ENCODE measurements at places on chromosomes 7 and 10. TPM values are rescaled to one million over a fixed set of nuclear protein-coding genes. Genes with fewer than 3 reads are reported as not detected.
A peak's percentile ranks its signal among the peaks of the same experiment; 100 is the strongest.

GRCh38 chr10:117621795-117622420 is 79.4 kb downstream of the EMX2 start:
- H3K4me1 ChIP-seq: no peaks in the 10 kb centered on the region
- no peak overlapping the region for H3K27ac ChIP-seq
- no peaks in the 10 kb centered on the region for H3K36me3 ChIP-seq
- DNase-seq: no peak

- DNase-seq: no peak
- H3K4me1 ChIP-seq: no peaks in the 10 kb centered on the region
- no peak overlapping the region for H3K4me3 ChIP-seq
Measured at GRCh38 chr10:14507176-14507575, 176.5 kb upstream of the FRMD4A start.

- H3K4me1 ChIP-seq: no peaks in the 10 kb centered on the region
- DNase-seq: no peak
- H3K27me3 ChIP-seq: no peaks in the 10 kb centered on the region
- H3K4me3 ChIP-seq: no peak overlapping the region
Measured at GRCh38 chr10:20601941-20602461, 295.1 kb downstream of the NEBL start.

- H3K27me3 ChIP-seq: peaks cover 2% of the 10 kb centered on the region
- no peak for DNase-seq
- no peak overlapping the region for H3K4me3 ChIP-seq
- no peak overlapping the region for H3K27ac ChIP-seq
Measured at GRCh38 chr10:78802866-78803265, 265.9 kb upstream of the ZMIZ1 start.

GRCh38 chr10:13658264-13658663 is 71.5 kb downstream of the PRPF18 start:
- H3K4me1 ChIP-seq: no peaks in the 10 kb centered on the region
- H3K4me3 ChIP-seq: no peak overlapping the region
- H3K27me3 ChIP-seq: no peaks in the 10 kb centered on the region

- H3K27me3 ChIP-seq: peaks cover 10% of the 10 kb centered on the region
- no peaks in the 10 kb centered on the region for H3K4me1 ChIP-seq
- H3K4me3 ChIP-seq: no peak overlapping the region
- H3K27ac ChIP-seq: no peak overlapping the region
- H3K36me3 ChIP-seq: no peaks in the 10 kb centered on the region
Measured at GRCh38 chr10:13739183-13739582, 152.4 kb downstream of the PRPF18 start.

DNA sequence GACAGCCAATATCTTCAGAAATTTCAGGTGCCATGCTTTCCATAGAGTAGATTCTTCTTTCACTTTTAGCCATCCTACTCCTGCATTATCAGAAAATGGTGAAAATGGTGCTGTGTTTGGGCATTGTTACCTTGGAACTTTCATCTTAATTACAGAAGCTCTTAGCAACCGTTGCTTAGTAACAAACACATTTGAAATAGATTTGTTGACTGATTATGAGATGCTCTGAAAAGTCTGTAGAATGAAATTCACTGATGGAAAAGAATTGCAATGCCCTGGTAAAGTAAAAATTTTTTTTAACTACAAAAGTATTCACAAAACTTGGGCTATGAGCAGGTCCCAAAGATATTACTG is 249.3 kb upstream of the NEBL start:
- H3K27me3 ChIP-seq: no peaks in the 10 kb centered on the region
- no peak for DNase-seq
- no peak overlapping the region for H3K27ac ChIP-seq
- no peaks in the 10 kb centered on the region for H3K36me3 ChIP-seq
- no peaks in the 10 kb centered on the region for H3K4me1 ChIP-seq

GRCh38 chr7:140923358-140924006 is 1.2 kb downstream of the BRAF start:
- H3K36me3 ChIP-seq: no peaks in the 10 kb centered on the region
- peak overlapping the region; percentile 97 for H3K27ac ChIP-seq
- no peak for DNase-seq
- H3K4me1 ChIP-seq: peaks cover 45% of the 10 kb centered on the region

GRCh38 chr10:23820792-23821191 is 381.9 kb downstream of the OTUD1 start:
- no peak for DNase-seq
- no peaks in the 10 kb centered on the region for H3K4me1 ChIP-seq
- H3K27ac ChIP-seq: no peak overlapping the region

DNA sequence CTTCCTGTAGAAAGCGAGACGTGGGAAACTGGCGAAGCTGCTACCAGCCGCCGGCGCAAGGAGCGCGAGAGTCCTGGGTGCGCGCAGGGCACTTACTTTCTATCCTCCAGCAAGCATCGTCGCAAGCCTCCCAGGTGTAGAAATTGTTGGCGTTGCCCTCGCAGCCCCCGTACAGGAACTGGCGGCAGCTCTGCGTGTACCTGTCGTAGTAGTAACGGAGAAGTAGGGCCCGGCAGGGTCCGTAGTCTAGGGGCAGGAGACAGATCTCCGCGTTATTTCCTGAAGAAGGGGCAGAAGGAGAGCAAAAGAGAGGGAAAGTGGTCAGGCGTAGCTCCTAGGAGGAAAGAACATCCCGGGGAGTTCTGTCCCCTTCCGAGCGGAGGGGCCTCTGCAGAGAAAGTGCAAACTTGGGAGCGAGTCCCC is 501 bp downstream of the TFPI2 start:
- DNase-seq: no peak
- no peak overlapping the region for H3K4me3 ChIP-seq
- no peaks in the 10 kb centered on the region for H3K36me3 ChIP-seq
- 0 out of 2 replicates have a peak, but pooled peaks cover 5% of the 10 kb centered on the region for H3K4me1 ChIP-seq
- H3K27ac ChIP-seq: no peak overlapping the region
- H3K27me3 ChIP-seq: 0 out of 2 replicates have a peak, but pooled peaks cover 4% of the 10 kb centered on the region

DNA sequence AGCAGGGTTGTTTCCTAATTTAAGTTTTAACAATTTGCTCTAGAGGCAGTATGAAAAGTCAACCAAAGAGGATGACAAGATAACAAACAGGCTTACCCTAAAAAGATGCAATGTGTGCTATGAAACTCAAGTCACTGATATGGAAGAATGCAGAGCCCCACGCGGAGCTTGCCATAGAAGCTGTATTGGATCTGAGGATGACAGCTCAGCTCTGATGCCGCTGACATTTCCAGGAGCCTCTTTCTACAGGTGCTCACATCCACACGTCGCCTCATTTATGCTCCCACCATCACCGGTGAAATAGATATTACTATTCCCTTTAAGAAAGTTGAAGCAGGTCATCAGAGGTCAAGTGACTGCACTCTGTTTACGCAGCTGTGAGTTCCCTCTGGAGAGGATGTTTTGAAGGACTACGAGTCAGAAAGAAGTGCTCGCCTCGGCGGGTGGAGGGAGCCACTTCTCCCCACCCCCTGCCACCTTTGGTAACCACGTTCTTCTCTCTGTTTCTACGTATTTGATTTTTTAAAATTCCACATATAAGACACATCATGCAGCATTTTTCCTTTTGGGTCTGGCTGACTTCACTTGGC is 275.4 kb downstream of the GLRX3 start:
- H3K4me3 ChIP-seq: no peak overlapping the region
- DNase-seq: no peak
- no peak overlapping the region for H3K27ac ChIP-seq

- DNase-seq: no peak
- no peak overlapping the region for H3K4me3 ChIP-seq
- no peaks in the 10 kb centered on the region for H3K36me3 ChIP-seq
- no peak overlapping the region for H3K27ac ChIP-seq
- H3K27me3 ChIP-seq: no peaks in the 10 kb centered on the region
Measured at GRCh38 chr7:33578166-33578565, 327.2 kb upstream of the BMPER start.

DNA sequence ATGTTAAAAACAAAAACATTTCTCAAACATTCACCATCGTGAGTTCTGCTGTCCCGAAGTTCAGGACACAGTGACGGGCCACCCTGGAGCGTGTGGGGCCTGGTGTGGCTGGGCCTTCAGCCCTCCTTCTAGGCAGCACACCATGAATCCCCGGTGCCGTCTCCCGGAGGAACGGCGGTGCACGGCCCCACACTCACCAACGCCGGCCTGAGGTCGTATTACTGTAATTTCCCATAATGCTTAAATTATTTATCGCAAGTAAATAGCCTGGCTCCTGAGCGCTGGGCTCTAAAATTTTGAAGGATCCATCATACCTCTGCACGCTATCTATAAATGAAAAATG is 1.4 kb downstream of the STK32C start:
- H3K36me3 ChIP-seq: no peaks in the 10 kb centered on the region
- H3K4me3 ChIP-seq: no peak overlapping the region
- peaks cover 37% of the 10 kb centered on the region for H3K4me1 ChIP-seq
- DNase-seq: no peak
- no peak overlapping the region for H3K27ac ChIP-seq

DNA sequence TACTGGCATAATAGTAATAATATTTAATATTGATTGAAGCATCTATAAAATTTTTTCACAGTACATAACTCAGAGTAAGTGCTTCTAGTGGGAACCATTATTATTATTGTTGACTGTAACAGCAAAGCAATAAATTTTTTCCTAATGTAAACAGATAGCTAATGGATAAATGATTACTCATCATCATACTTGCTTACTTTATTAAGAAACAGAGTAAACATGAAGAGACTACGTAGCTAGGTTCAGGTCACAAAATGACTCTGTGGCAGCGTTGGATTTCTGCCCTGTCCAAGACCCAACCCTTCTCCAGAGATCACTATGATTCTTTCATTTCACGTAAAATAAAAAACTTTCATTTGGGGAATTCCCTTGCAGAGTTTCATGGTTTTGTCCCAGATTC is 8.3 kb upstream of the ABCB5 start:
- H3K4me3 ChIP-seq: no peak overlapping the region
- no peaks in the 10 kb centered on the region for H3K36me3 ChIP-seq
- no peaks in the 10 kb centered on the region for H3K4me1 ChIP-seq
- H3K27ac ChIP-seq: no peak overlapping the region
- H3K27me3 ChIP-seq: no peaks in the 10 kb centered on the region

- H3K4me1 ChIP-seq: peaks cover 20% of the 10 kb centered on the region
- peaks cover 43% of the 10 kb centered on the region for H3K36me3 ChIP-seq
- H3K27me3 ChIP-seq: no peaks in the 10 kb centered on the region
- no peak overlapping the region for H3K4me3 ChIP-seq
- no peak for DNase-seq
Measured at GRCh38 chr7:26188957-26189541, 11.5 kb downstream of the HNRNPA2B1 start.

GRCh38 chr10:102118867-102119266 is 1.3 kb downstream of the LDB1 start:
- H3K27ac ChIP-seq: no peak overlapping the region
- H3K36me3 ChIP-seq: no peaks in the 10 kb centered on the region
- no peak for DNase-seq
- peaks cover 69% of the 10 kb centered on the region for H3K4me1 ChIP-seq
- no peak overlapping the region for H3K4me3 ChIP-seq

The IKZF5 gene
- total RNA-seq: 4.1 TPM

The CAV1 gene
- total RNA-seq: not detected

The PRKG1 gene
- total RNA-seq: not detected

The TDRD1 gene
- total RNA-seq: not detected

The ATXN7L1 gene
- total RNA-seq: 7.7 TPM

The HACD1 gene
- total RNA-seq: 47.6 TPM

Data from HepG2 (cell line).